ENCODE measurements at places on chromosomes 4 and X. TPM values are rescaled to one million over a fixed set of nuclear protein-coding genes. Genes with fewer than 3 reads are reported as not detected.
A peak's percentile ranks its signal among the peaks of the same experiment; 100 is the strongest.

Gene PAK3
- 0.88 TPM for total RNA-seq

DNA sequence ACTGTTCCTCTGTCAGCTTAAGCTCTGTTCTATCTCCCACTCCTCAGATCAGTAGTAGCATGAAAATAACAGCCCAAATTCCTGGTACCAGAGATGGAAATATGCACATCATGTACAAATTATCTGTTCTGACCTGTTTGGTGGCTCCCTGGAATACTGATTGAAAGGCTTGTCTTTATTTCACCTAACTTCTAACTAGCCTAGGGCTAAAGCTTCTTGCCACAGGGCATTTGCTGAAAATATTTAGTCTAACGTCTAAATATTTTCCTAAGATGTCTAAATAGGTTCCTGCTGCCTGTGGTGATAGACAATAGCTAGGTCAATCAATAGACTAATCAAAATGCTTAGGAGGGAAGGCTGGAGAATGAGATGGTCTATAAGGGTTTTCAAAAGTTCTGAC lies 12.9 kb upstream of the PRMT9 start:
- no peak for DNase-seq

DNA sequence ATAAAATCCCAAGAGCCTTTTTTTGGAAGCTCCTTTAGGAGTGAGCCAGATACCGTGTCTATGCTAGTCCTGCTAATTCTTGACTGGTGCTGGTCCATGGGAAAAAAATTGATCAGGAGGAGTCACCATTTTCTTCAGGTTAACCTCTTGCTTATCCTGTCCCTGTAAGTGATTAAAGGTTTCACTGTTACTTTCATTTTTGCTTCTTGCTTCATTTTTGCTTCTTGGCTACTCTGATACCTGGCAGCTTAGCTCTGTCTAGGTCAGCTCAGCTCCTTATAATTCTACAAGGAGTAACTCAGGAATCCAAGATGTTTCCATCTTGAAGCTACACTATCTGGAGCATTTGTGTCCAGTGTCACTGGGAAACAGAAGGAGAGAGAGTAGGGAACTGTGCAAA lies 45.7 kb downstream of the AFM start:
- no peak for DNase-seq

Gene ANAPC10
- total RNA-seq, result 36.5 TPM

GRCh38 chr4:184655889-184656869 lies 6.6 kb downstream of the PRIMPOL start:
- no peak for DNase-seq

Gene PPA2
- 108 TPM for total RNA-seq

DNA sequence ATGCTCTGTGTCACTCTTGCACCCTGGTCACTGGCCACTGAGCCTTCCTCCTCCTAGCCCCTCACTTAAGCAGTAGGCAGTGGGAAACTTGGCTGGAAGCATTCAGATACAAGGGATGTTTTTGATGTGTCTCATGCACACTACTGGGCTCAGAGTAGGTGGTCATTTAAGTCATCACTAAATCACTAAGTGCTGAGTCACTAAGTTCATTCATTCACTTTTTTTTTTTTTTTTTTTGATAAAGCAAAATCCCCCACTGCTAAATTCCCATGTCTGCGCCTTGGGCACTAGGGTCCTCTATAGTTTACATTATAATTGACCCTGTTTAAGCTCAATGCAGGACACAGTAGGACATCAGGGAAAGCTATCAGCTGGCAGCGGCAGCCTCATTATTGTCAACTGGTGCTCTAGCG lies 182.4 kb upstream of the MBNL3 start:
- no peak for DNase-seq

GRCh38 chr4:25861951-25862410 lies 807 bp downstream of the SEL1L3 start:
- DNase-seq, result no peak

GRCh38 chrX:82816562-82816961 lies 691.5 kb upstream of the POU3F4 start:
- DNase-seq, result peak; percentile 31

GRCh38 chrX:64204701-64205440 lies 637 bp downstream of the AMER1 start:
- peak; percentile 54 for DNase-seq

Gene PRSS12
- 0.12 TPM for total RNA-seq

Gene PDGFRA
- total RNA-seq, result 18.0 TPM

DNA sequence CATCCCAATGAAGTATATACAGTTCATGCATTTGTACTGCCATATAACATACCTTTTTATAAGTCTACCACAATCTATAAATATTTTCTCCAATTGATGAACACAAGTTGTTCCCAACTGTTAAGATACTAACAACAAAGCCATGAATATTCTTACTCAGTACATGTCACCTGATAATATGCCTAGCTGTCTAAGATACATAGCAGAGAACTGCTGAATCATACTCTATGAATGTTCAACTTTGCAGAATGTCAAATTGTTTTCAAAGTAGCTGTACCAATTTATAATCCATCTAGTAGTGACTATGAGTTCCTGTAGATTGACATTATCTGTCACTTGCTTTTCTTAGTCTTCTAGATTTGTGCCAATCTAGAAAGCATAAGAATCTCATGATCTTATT lies 84.9 kb downstream of the RAB28 start:
- DNase-seq, result no peak

GRCh38 chr4:176791591-176792325 lies 964 bp downstream of the VEGFC start:
- DNase-seq, result peak; percentile 72

Gene RBM46
- not detected for total RNA-seq

Gene MND1
- 36.0 TPM for total RNA-seq

- DNase-seq, result no peak
Observed at GRCh38 chr4:153258750-153259149, 54.5 kb downstream of the TRIM2 start.

Gene DUX4
- total RNA-seq, result not detected

GRCh38 chr4:20269320-20269719 lies 17.6 kb downstream of the SLIT2 start:
- DNase-seq, result no peak

DNA sequence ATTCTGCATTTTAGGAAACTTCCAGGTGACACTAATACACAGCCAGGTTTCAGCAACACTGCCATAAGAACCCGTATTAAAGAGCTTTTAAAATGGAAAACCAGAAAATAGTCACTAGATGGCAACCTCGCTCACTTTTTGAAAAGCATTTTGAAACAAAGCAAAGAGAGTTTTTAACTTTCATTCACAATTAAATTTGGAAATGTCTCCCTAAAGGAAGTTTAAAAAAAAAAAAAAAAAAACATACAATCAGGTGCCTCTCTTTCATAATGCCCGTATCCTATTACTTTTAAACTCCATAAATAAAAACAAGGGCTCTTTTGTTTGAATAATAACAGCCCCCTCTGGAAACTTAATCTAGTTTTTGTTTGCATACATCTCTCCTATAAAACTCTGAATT lies 20.3 kb downstream of the MEPE start:
- peak; percentile 34 for DNase-seq

- DNase-seq, result peak; percentile 48
Observed at GRCh38 chrX:65871671-65872311, 168.1 kb downstream of the VSIG4 start.

DNA sequence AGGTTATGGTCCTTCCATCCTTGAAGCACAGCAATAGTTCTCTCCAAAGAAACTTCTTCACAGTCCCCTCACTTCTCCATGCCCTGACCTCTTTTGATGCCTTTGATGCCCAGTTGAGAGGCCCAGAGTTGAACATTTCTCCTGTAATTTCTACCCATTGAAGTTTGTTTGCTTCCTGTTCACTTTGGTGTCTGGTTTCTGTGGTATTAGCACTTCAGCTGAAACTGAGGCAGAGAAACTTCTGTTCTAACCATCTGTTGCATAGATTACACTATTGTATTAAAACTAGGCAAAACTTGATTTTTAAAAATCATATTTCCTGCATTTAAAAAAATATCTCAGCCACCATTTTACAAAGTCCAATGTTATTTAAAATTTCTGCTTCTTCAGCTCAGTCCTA lies 89.8 kb upstream of the ADGRG2 start:
- DNase-seq, result no peak

DNA sequence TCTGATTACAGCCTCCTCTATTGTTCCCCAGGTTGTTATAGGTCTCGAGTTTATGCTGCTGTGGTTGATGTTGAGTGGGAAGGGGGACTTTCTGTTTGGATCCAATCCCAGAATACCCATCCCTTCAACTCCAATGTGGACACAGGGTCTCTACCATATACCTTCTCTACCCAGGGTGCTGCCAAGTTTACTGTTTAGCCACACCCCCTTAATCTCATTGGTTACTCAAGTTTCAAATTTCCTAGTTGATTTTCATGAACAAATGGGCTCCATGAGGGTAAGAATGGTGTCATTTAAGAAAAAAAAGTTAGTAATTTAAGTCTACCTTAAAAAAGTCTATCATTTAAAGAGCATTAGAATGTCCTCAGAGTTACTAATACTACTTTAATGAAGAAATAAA lies 3.6 kb upstream of the SPP1 start:
- DNase-seq, result no peak

GRCh38 chr4:123405267-123405865 lies 8.8 kb downstream of the SPRY1 start:
- no peak for DNase-seq

Gene SMIM10
- 5.8 TPM for total RNA-seq

GRCh38 chr4:65924843-65925242 lies 254.6 kb upstream of the EPHA5 start:
- no peak for DNase-seq

Gene FAAH2
- not detected for total RNA-seq

- no peak for DNase-seq
Observed at GRCh38 chr4:69781458-69782418, 21.3 kb upstream of the SULT1B1 start.

GRCh38 chrX:102714994-102715393 lies 2.7 kb downstream of the GPRASP2 start:
- DNase-seq, result no peak

DNA sequence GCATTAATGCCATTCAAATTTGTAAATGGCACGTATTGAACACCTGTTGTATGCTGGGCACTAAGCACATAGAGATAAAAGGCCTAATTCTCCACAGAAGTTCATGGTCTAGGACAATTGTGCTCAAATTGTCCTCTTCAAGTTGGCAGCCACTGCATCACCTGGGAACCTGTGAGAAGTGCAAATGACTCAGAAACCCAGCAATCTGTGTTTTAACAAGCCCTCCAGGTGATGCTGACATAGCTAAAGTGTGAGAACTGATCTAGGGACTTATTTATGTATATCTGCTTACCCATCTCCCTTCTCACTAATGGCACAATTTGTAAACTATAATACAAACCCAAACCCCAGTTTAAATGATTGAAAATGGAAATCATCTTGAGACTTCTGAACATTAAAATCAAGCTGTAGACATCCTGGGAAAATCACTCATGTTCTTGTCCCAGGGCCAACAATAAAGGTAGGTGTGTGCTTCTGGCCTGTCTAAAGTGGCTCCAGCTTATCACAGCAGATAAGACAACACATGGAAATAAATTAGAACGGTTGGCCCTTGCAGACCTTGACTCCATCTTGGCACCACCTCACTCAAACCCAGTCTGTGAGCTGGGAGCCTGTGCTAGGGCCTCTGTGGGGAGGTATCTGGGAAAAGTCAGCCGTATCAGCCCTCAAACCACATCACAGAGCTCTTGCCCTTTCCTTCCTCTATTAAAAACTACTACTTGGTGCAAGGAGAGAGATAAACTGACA lies 46.8 kb downstream of the UCHL1 start:
- no peak for DNase-seq

DNA sequence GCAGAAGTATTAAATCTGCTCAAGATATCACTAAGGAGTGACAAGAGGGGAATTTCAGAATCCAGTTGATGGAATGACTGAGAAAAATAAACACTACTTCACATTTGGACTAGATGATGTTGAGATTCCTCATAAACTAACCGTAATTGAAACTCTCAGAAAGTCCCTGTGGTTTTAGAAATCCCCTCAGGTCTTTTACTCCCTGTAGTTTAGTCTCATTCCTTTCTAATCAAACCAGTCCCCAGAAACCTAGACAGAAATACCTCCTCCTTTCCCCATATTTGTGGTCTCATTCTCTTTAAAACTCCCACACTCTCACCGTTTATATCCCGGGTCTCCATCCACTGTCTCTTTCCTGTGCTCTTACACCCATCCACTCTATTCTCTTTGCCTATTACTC lies 15.0 kb upstream of the TLR1 start:
- peak; percentile 90 for DNase-seq

- DNase-seq, result no peak
Observed at GRCh38 chrX:121221322-121221977, 174.0 kb downstream of the GLUD2 start.

DNA sequence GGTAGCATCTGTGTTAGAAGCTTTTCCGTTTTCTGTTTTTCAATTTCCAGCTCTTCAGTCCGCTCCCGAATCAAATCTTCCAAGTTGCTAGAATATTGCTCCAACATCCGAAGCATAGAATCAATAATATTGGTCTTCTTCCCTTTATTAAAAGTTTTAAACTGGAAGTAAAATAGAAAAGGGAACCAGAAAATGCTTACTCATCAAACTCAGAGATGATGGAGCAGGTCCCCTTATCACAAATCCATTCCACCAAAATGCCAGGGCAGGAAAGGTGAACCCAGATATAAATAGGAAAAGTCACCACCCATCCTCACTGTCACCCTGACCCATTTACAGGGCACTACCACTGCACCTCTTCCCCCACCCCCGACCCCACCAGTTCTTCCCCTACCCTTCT lies 89.0 kb downstream of the GUCY2F start:
- no peak for DNase-seq

DNA sequence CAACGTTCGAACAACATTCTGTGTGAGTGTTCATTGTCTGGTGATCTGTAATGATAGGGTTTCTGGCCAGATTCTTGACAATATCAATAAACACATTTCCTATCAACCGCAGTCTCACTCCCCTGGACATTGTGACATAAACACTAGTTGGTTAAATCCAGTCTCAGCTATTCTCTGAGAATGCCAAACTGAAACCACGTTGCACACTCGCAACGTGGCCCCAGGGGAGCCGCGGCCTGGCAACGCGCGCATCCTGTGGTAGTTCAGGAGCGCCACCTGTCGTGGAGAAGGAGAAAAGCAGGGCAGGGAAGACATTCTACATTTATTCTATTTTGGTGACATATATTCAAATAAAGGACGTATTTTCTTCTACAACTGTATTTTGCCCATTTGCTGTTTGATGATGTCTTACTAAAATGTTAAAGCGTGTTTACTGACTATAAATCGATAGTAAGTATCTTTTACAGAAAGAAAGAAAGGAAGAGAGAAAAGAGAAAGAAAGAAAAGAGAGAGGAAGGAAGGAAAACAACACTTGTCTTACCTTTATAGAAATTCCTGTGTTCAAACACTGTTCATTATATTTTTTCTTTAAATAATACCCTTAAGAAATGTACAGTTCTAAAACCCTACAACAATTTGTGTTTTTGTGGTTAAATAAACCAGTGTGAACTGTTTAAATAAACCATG lies 738.3 kb upstream of the FRG1 start:
- peak; percentile 59 for DNase-seq

Data from RPMI7951 (cell line).